Thoracic aorta (tissue), 2 donors: ENCODE measurements at places on chromosomes 5 and 9.

- no peak for DNase-seq
These were observed 25.0 kb downstream of the ANKRD33B start for GRCh38 chr5:10588779-10589447.

GRCh38 chr9:11241779-11242178 lies 629.0 kb upstream of the PTPRD start:
- DNase-seq, result no peak

DNA sequence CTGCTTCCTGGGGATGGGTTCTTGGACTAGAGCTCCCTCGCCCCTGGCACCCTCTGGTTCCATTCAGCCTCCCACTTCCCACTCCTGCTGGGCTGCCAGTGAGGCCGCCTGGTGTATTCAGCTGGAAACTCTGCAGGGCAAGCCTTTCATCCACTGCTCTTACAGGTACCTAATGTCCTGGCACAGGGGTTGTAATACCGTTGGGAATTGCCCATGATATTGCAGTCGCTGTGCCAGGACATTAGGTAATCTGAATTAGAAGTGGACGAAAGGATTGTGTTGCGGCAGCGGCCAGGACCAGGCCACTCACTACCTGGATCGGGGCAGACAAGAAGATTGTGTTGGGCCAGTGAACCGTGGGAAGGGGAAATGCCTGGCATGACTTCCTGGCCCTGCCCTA lies 13.1 kb downstream of the TMOD1 start:
- no peak for DNase-seq

GRCh38 chr9:124768334-124768733 lies 2.8 kb downstream of the NR6A1 start:
- DNase-seq, result no peak
